ENCODE measurements at places on chromosomes 12 and 14.

- DNase-seq, result no peak
Measured at GRCh38 chr12:106248846-106249371, 1.1 kb upstream of the CKAP4 start.

DNA sequence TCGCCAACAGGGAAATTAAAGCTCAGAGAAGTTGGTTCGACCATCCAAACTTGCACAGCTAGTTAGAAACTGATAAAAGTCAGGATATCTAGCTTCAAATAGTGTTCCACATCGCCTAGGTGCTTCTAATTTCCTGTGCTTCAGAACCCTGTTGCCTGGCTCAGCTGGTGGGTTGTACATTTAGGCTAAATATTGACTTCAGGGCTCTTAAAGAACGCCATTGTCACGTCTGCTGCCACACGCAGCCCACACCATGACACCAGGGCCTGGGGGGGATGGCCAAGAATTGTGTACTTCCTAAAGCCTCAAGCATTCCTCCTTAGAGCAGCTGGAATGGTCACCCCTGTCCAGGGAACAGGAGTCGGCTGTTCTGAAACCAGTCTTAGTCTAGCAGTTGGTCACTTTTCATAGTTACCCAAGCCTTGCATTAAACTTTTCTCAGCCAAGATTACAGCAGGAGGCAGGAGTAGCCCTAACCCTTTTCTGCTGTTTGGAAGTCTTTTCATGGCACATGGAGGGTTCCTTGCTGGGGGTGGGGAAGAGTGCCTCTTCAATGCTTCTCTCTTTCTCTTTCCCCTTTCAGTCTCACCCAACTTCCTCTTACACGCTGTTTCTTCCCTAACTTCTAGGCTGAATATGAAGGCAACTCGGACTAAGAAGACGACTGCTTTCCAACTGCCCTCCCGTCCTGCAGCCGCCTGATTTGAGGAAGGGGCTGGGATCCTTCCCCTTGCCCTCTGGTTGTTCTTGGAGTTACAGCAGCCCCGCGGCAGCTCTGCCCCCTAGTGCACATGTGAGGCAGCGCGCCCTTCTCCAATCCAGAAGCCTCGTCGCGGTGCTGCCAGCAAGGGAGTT, 17.1 kb downstream of the FOS start:
- DNase-seq, result no peak

GRCh38 chr14:22976620-22977433, 5.5 kb downstream of the AJUBA start:
- no peak for DNase-seq

DNA sequence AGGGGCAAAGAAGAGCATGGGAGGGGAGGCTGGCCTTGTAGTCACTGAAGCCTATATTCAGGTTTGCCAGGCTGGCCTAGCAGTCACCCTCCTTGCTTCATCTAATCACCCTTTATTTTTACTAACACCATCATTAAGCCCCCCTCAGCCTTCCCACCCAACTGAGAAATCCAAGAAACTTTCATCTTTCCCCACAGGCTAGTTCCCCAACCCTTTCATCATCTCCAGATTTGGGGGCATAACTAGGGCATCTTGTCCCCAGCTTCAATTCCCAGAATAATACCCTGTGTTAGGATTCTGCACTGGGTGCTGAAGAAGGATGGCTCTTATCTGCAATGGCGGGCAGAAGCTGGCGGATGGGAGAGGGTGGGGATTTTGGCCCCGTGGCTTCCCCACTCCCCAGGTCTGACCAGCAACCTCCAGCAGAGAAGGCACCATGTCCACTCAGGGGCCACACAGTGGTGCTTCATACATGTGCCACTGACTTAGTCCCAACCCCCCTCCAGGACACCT, 6.9 kb downstream of the PCK2 start:
- DNase-seq, result no peak

DNA sequence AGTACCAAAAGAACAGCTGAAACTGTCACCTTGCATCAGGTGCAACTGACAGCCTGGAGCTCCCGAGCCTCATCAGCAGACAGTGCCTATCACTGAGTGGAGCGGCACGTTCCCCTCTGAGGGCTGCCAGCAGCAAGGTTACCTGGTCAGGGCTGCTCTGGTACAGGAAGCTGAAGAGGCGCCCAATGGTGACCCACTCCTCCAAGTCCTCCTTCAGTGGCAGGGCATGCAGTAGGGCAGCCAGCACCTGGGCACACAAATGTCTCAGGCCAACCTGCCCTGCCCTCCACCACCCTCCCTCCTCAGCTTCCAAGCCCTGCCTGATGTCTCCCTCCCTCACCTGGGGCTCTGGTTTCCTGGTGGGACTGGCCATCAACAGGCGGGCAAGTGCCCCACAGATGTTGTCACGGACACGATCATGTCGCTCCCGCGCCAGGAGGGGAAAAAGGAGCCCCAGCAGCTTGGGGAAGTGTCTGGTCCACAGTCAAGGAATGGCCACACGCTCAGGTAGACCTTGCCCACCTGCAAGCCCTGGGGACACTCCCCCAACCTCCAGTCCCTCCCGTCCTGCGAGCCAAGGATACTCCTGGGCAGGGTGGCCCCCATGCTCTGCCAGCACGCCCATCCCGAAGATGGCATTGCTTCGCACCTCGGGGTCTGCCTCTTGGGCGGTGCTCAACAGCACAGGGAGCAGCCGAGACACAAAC, 7.1 kb downstream of the IPO4 start:
- DNase-seq, result no peak

- DNase-seq, result no peak
Measured at GRCh38 chr12:113297621-113298471, 37.1 kb downstream of the SLC8B1 start.

- DNase-seq, result no peak
Measured at GRCh38 chr12:80086025-80086424, 13.3 kb upstream of the OTOGL start.

- DNase-seq, result no peak
Measured at GRCh38 chr14:75675265-75675960, 14.4 kb downstream of the TTLL5 start.

GRCh38 chr12:47188576-47189441, 109.0 kb upstream of the AMIGO2 start:
- DNase-seq, result no peak

DNA sequence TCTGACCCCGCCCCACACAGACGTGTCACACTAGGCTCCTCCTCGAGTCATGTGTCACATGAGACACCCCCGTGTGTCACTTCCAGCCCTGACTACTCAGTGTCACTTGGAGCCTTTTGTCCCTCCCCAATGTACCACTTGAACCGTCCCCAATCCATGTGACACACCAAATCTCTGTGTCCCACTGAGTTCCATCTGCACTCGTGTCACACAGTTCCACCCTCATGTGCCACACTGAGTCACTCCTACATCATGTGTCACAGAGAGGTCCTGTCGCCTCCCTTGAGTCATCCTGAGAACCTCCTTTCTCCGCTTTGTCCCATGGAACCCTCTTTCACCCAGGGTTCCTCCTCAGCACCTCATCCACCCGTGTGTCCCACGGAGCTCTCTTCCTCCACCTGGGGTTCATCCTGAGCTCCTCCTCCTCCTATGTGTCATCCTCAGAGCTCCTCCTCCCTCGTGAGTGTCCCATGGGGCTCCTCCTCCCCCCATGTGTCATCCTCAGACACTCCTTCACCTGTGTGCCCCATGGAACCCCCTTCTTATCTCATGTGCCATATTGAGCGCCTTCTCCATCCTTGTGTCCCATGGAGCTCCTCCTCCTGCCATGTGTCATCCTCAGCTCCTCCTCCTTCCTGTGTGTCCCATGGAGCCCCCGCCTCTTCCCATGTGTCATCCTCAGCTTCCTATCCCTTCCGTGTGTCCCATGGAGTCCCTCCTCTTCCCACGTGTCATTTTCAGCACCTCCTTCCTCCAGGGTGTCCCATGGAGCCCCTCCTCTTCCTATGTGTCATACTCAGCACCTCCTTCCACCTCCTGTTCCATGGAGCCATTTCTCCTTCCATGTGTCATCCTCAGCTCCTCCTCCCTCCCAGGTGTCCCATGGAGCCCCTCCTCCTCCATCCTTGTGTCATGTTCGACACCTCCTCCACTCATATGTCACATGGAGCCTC, 32.0 kb downstream of the RTL1 start:
- no peak for DNase-seq
